ENCODE measurements at places on chromosomes 3 and 15.

- DNase-seq: no peak
These were observed 206.1 kb upstream of the NR2F2 start for GRCh38 chr15:96124436-96124835.

- DNase-seq: no peak
These were observed 155.4 kb upstream of the CCDC54 start for GRCh38 chr3:107221856-107222255.

DNA sequence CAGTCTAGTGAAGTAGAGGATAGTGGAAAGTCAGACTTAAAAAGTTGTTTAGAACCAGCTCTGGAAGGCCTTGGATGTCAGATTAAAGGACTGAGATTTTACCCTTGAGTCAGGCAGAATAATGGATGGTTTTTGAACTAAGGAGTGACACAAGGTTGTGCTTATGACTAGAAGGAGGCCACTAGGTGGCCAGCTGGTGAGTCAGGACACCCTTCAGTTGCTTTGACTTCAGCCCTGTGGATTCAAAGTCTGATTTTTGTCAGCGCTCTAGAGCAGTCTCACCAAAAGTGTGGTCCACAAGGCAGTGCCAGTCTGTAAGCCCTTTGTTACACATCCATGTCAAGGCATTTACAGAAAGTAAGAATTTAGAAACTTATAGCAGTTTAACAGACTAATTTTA is 3.8 kb upstream of the GABPB1 start:
- no peak for DNase-seq

GRCh38 chr3:27990837-27991236 is 250.6 kb upstream of the CMC1 start:
- no peak for DNase-seq

DNA sequence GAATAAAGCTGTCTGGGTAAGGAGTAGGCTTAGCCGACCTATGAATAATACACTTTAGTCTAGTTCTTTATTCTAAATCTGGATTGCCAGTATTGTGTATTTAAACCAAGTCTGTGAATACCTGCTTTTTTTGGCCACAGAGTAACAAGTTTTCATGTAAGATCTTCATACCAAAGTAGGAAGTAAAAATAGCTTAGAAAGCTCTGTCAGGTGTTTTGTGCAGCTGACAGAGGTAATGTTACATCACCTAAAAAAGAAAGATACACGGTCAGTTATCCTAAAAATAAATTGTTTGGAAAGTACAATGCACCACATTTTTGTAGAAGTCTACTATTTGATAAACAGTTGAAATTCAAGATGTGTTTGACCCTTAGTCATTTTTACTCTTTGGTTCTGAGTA is 16.5 kb downstream of the CALML4 start:
- DNase-seq: no peak

GRCh38 chr3:105139881-105140560 is 226.7 kb upstream of the ALCAM start:
- no peak for DNase-seq
